ENCODE measurements at places on chromosomes 2 and 18. TPM values are rescaled to one million over a fixed set of nuclear protein-coding genes. Genes with fewer than 3 reads are reported as not detected.

DNA sequence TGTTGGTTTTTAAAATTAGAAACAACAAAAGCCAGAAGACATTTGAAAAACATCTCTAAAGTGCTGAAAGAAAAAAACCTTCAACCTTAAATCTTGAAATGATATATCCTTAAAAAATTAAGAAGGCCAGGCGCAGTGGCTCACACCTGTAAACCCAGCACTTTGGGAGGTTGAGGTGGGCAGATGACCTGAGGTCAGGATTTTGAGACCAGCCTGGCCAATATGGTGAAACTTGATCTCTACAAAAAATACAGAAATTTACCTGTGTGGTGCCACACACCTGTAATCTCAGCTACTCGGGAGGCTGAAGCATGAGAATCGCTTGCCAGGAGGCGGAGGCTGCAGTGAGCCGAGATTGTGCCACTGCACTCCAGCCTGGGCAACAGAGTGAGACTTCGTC lies 87.7 kb upstream of the SIX2 start:
- H3K36me3 ChIP-seq, result no peaks in the 10 kb centered on the region
- H3K27me3 ChIP-seq, result peaks cover 12% of the 10 kb centered on the region
- DNase-seq, result no peak
- no peaks in the 10 kb centered on the region for H3K4me1 ChIP-seq
- no peak overlapping the region for H3K4me3 ChIP-seq
- no peak overlapping the region for H3K27ac ChIP-seq

The SATB2 gene
- 3.2 TPM for total RNA-seq

The CPLX4 gene
- not detected for total RNA-seq

GRCh38 chr18:10152475-10152874 lies 238.7 kb downstream of the VAPA start:
- no peaks in the 10 kb centered on the region for H3K36me3 ChIP-seq
- H3K27ac ChIP-seq, result no peak overlapping the region
- H3K4me1 ChIP-seq, result peaks cover 4% of the 10 kb centered on the region
- no peaks in the 10 kb centered on the region for H3K27me3 ChIP-seq
